ENCODE measurements at places on chromosomes 16 and 17. TPM values are rescaled to one million over a fixed set of nuclear protein-coding genes. Genes with fewer than 3 reads are reported as not detected.
A peak's percentile ranks its signal among the peaks of the same experiment; 100 is the strongest.

Gene ZNF469
- 9.7 TPM for total RNA-seq

Gene ABCA3
- 0.97 TPM for total RNA-seq

Gene TEKT1
- not detected for total RNA-seq

Gene ADAP2
- 3.0 TPM for total RNA-seq

Gene EXOC3L1
- not detected for total RNA-seq

Gene KRT33A
- not detected for total RNA-seq

DNA sequence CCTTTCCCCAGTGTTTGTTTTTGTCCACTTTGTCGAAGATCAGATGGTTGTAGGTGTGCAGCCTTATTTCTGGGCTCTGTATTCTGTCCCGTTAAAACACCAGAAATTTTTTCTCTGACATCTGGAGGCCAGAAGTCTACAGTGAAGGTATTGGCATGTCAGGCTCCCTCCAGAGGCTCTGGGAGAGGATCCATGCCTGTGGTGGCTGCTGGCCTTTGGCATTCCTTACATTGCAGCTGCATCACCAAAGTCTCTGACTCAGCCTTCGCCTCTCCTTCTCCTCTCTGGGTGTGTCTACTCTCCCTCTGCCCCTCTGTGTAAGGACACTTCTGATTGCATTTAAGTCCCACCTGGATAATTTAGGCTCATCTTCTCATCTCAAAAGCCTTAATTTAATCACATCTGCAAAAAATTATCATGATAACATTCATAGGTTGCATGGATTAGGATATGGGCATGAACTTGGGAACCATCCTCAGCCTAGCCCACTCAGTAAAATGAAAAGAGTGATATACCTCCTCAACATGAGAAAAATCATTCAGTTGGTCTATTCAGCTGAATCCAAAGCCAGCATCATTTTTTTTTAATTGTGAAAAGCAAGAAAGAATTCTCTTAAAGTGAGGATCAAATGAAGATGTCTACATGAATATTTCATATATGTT, 78.0 kb downstream of the MAP2K6 start:
- peak; percentile 73 for DNase-seq

- peak; percentile 82 for DNase-seq
These were observed 16.6 kb downstream of the KRT12 start for GRCh38 chr17:40850293-40850972.

- no peak for DNase-seq
These were observed 31.5 kb upstream of the ASGR2 start for GRCh38 chr17:7146115-7146514.

GRCh38 chr17:46792071-46792470, 26.4 kb downstream of the WNT3 start:
- DNase-seq, result no peak

DNA sequence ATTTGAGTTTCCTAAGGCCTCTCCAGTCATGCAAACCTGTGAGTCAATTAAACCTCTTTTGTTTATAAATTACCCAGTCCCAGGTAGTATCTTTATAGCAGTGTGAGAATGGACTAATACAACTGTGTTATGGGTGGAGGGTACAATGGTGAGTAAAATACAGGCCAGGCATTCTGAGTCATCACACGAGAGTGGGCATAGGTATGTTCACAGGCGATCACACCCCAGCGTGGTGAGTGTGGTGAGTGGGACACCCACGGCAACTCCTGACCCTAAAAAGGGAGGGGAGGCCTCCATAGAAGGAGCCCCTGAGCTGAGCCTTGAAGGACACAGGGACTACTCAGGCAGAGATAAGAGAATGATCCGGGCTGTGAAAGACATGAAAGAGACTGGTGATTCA, 22.6 kb upstream of the MAPT start:
- DNase-seq, result no peak

GRCh38 chr17:72439893-72440502, 319.2 kb downstream of the SOX9 start:
- no peak for DNase-seq

- DNase-seq, result peak; percentile 75
These were observed 2.6 kb upstream of the FMNL1 start for GRCh38 chr17:45218895-45219661.

DNA sequence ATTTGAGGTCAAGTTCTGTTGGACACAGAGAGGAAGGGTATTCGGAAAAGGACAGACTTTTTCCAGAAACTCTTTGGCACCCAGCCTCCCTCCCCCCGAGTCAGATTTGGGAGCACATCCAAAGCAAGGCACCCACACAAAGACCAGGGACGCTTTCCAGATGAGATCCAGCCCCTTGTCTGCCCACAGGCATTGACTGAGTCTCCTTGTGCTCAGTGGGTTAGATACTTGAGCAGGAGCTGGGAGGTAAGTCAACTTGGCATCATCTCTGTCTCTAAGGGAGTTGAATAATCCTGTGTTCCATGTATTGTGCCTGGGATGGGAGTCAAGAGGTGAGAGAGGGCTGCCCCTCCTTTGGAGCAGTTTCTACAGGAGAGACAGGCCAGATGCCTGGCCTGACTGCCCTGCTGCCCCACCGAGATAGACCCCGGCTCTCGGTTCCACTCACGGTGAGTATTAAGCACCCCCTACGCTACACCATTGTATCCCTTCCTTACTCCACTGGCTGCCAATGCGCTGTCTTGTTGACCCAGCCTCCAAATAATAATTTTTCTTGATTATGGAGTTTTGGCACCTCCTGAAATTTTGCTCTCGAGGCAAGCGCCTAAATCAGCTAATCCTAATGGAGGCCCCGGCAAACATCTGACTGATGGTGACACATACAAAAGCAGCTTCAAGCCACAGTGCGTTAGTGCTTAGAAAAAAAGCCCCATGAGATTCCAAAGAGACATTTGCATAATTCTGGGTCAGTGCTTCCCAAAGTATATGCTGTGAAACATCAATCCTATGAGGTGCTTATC, 29.6 kb upstream of the MAP3K14 start:
- peak; percentile 28 for DNase-seq

DNA sequence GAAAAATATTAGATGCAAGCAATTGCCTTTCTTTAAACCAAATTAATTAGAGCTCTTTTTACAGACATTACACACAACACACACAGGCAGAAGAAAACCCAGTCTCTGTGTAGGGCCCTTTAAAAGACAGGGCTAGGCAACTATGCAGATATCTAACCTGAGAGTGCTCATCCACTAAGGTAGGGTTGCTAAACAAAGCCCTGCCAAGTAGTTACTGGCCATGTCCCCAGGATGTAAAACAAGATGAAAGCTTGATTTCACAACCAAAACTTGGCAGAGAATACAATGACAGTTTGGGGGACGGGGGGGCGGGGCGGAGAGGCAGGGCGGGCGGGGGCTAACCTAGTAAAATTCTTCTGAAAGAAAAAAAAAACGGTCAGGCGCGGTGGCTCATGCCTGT, 669.0 kb upstream of the CA10 start:
- DNase-seq, result no peak

DNA sequence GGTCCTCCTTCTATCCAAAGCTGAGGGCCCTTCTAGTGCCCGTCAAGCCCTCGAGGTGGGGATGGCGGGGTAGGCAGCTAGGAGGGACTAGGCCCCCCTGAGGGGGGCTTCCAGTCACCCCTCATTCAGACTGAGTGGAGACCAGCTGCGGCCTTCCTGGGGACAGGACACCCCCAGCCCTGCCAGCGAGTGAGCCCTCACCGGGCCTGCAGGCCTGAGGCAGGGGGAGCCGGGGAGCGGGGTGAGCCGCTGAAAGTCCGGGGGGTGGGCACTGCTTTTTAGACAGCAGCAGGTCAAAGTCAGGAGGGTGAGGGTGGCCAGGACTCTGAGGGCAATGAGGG, 8.7 kb upstream of the KREMEN2 start:
- DNase-seq, result no peak

GRCh38 chr16:19912455-19913339, 28.0 kb upstream of the GPRC5B start:
- DNase-seq, result peak; percentile 3

DNA sequence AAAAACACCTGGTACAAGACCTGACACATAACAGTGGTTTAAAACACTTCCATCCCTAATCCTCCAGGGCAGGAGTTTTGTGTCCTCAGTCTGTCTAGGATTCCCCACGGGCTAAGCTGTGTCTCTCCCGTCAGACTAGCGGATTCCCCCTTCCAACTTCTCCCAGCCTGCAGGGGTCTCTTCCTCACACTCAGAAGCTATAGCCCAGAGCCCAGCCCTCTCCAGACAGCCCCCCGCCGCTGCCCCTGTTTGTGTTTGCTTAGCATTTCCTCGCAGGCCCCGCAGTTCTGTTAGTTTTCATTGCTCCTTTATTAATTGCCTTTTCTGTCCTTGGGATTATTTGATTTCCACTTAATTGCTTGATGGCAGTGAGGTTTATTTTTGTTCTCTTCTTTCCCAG, 91.2 kb downstream of the TMEM132E start:
- no peak for DNase-seq

DNA sequence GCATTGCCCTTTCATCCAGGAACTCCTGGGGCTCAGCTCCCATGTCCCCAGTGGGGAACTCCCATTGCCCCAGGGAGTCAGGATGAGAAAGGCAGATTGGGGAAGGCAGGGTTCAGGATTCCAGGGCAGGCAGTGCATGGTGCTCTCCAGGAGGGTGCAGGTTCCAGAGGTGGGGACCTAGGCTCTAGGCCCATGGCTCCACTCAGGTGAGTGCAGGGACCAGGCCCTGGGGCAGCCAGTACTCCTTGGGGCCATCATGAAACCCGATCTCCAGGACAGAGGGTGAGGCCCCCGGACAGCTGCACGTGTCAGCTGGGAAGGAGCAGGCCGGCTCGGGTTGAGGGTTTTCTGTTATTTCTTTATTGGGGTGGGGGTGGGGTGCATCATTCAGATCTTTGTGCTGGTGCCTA, 1.3 kb upstream of the MTSS2 start:
- DNase-seq, result no peak

DNA sequence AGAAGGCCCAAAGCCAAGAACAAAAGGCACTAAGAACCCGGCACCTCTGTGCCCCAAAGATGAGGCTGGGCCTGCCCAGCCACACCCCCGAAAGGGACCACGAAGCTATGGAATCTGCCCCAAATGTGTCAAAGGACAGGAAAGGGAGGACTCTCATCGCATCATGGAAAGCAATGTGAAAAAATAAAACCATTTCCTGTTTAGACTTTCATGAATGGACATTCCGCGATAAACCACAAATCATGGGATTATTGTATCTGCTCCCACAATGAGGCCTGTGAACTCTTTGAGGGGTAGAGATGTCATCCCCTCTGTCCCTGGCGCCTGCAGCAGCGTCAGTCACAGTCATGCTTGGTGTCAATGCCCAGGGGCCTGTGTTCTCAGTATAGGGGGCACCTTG, 135.0 kb downstream of the COPRS start:
- peak; percentile 92 for DNase-seq

- no peak for DNase-seq
These were observed 103.3 kb downstream of the ABCC6 start for GRCh38 chr16:16120044-16120381.

- peak; percentile 14 for DNase-seq
These were observed 2.3 kb downstream of the LIMD2 start for GRCh38 chr17:63697341-63698286.

GRCh38 chr17:9513266-9513665, 62.4 kb downstream of the STX8 start:
- DNase-seq, result peak; percentile 24

DNA sequence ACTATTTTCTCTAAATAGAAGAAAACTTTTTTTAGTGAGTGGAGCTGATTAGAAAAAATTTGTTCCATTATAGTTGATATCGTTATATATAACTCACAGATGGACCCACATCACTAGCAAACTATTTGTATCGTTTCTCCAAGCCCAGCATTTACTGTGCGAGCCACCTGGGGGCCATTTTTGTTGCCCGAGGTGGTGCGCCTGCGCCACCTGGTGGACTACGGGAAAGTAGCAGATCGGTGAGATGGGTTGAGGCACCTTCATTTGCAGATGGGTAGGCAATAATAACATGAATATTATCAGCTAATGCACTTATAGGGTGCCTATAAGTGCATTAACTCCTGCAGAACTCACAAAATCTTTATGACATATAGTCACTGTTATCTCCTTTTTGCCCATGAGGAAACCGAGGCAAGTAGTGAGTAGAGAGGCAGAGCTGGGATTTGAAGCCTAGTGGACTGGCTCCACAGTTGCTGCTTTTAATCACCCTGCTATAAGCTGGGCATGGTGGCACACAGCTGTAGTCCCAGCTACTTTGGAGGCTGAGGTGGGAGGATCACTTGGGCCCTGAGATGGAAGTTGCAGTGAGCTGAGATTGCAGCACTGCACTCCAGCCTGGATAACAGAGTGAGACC, 23.2 kb upstream of the NTN1 start:
- DNase-seq, result peak; percentile 44
